ENCODE measurements at places on chromosomes 6 and 20.

DNA sequence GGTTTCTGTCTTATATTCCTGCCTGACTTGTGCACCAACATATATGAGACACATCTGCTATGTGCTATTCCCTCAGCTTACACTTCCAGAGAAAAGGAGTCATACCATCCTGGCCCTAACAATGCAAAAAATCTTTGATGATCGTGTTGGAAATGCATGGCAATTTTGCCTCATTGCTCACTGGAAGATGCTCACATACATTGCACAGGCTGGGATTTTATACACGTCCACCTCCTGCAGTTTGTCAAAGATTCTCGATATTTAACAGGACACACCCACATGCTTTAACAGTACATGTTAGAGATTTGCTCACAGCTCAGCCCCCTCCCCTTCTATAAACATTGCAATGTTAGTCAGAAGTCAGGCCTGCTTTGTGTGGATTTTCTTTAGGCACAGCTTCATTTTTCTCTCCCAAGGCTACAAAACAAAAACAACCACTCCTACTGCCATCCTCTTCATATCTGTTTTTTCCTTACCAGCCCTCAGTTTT, 66.1 kb downstream of the ADGB start:
- no peak for DNase-seq

DNA sequence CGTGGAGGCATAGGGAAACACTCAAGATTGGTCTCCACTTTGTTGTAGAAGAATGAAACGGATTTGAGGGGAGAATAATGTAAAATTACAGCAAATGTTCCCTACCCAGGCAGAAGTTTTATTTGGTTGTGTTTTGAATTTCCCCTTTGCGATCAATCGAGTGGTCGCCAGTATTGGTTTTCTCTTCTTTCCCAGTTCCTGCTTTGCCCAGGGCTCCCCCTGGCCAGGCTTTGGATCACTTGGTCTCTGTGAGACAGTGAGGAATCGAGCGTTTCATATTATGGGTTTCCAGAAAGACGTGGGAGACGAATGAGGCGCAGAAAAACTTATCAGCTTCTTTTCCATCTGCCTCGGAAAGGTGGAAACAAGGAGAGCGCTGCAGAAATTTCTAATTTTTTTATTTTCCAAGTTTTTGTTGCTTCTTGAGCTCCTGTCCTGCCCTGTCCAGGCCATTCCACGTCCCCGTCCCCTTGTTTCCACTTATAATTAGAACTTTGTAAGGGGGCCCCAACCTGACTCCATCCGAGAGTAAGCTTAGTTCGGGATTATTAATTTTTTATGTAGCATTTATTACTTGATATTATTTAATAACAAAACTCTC, 7.5 kb upstream of the TBX18 start:
- DNase-seq: no peak

DNA sequence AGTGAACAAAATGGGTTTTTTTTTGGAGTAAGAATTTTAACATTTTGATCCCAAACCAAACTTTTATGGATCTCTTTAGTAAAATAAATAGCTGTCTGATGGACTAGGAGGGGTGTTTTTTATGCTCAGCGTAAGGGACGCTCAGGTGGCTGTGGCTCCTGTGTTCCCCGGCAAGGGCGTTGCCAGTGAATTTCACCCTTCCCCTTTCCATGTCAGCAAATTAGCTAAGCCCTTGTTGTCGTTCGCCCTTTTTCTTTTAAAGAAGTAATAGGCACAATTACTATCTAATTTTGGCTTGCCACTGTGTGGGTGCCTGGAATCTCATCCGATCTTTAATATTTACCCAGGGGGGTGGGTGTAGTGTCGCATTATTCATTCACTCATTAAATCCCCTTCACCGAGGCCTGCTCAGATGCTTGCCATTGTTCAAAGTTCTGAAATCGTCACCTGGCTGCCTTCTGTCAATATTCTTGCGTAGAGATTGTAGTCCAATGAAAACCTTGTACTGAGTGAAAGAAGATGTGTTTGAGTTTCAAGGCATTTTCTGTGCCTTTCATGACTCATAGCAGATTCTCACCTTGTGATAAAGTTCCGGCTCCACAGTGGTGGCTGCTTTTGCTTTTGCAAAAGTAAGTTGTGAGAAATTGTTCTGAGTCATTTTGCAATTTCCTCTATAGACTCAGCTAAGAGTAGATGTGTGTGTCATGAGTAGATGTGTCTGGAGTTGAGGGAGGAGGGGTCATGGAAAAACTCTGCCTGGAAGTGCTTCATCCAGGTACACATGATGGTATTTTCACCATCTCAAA, 40.0 kb upstream of the CLDN20 start:
- no peak for DNase-seq

DNA sequence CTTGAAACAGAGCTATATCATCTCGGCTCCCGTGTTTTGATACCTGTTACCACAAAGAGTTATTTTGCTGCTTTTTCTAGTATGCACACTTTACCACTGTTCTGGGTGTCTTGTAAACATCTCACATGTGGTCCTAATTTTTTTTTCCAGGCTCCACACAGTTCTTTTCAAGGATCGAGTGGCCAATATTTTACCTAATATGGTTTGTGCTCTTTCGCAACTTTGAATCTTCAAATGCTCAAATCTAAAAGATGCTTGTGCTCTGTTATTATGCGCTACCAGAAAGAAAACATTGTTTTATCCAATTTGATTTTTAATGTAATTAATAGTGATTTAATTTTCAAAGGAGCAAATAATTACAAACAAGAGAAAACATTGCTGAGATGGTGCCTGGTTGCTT, 10.7 kb downstream of the ENPP5 start:
- no peak for DNase-seq

- DNase-seq: no peak
Measured at GRCh38 chr6:48597951-48598350, 487.0 kb upstream of the PTCHD4 start.

DNA sequence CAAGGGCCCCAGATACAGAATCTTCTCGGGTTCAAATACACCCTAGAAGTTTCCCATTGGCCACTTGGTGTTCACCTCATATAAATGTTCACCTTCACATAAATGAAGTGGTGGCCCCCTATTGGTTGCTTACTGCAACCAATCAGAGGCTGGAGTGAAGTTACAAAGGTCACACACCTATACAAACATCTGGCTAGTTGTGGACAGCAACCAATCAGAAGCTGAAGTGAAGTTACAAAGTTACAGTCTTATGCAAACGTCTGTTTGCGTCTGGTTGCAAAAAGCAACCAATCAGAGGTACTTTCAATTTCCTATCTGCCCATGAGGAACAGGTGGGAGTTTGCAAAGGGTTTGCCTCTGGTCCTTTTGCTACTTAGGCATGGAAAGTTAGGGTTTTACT, 206.5 kb upstream of the BMP2 start:
- DNase-seq: no peak

DNA sequence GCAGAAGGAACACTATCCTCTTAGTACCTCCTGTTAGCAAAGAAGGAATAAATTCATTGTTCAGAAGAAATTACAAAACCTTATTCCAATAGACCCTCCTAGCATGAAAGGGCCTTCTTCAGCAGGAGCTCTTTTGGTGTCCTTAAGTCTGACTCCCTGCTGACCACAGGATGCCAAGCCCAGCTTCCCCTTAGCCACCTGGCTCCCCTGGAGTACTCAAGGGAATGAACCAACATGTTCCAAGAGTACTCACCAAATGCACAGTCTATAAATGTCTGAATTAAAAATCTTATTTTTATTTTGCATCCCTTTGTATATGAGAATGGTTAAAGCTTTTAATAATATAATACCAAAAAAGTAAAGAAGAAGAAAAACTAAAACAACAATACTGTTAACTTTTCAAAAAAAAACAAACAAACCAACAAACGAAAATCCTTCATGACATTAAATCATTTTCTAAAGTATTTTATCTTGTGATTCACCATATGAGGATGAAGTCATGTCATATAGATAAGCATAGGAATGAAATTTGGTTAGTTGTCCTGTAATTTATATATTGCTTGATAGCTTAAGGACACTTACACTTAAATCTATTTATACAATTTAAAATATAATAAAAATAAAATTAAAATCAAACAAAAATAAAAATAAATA, 1355.1 kb downstream of the HACE1 start:
- DNase-seq: no peak

DNA sequence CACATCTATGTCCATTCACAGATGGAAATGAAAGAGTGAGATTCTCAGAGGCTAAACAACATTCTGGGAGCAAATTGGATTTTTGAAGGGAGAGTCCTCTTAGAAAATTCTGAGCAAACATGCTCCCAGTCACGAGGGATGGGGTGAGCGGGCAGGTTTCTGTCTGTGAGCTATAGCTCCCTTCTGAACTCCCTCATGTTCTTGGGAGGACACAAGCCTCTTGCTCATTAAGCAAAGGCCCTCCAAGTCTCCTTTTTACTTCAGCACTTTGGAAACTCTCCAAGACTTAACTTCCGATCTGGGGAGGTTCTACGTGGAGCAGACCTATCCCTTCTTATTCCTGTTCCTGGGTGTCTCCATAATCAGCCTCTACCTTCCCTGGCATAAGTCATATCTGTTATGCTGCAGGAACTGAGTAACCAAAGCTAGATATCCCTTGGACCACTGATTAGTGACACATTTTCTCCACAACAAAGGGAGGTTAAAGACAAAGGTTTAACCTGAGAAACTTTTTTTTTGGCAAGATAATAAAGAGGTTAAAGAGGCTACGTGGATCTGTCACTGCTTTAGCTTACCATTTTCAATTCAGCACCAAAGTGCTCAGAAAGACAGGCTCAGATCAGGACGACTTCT, 33.0 kb upstream of the SMIM29 start:
- no peak for DNase-seq

DNA sequence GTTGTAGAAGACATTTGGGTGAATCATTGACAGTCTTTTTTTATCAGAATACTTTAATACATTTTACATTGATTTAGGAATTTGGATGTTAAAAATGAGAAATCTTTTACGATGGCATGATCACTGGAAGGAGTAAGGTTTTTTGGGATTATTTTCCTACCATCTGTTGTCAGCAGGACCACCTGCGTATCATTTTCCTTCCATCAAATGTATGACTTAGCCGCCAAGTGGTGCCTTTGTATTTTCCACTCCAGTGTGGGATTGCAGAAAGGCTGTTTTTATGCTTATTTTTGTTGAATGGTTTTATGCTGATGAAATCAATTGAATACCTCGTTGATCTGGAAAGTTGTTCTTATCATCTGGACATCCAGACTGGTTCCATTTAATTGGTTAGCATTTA, 35.8 kb downstream of the AKAP12 start:
- no peak for DNase-seq

- peak; percentile 42 for DNase-seq
Measured at GRCh38 chr6:35139924-35140638, 1.1 kb downstream of the TCP11 start.

- peak; percentile 23 for DNase-seq
Measured at GRCh38 chr6:152078804-152079203, 271.3 kb downstream of the ESR1 start.

DNA sequence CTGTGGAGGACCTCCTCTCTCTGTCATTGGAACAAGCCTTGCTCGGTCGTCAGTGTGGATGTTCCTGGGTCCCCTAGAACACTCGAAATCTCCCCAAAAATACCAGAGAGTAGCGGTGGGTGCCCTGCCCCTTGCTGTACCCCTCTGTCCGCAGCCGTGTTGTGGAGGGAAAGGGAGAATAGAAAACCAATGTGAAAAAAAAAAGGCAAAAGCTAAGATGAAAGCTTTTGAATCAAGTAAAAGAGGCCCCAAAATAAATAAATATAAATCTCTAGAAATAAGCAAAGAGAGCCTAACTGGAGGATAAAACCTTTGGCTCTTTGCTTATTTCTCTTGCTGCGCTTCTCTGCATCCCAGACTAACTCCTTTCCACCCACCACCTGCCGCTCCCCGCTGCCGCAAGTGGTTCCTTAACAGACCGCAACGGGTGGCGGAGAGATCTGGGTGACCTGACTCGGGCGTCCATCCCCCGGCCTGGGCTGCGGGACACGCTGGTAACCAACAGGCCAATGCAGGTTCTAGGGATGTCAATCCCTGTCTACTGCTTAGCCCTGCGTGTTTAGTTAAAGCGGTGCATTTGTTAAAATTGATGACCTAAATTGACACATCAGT, 110.0 kb downstream of the GPX5 start:
- no peak for DNase-seq

- no peak for DNase-seq
Measured at GRCh38 chr6:34146021-34146782, at the start of gene GRM4. TSS of gene GRM4 (minus strand) at chr6:34146087. CDS start at chr6:34133496, 12,591 bp downstream.

DNA sequence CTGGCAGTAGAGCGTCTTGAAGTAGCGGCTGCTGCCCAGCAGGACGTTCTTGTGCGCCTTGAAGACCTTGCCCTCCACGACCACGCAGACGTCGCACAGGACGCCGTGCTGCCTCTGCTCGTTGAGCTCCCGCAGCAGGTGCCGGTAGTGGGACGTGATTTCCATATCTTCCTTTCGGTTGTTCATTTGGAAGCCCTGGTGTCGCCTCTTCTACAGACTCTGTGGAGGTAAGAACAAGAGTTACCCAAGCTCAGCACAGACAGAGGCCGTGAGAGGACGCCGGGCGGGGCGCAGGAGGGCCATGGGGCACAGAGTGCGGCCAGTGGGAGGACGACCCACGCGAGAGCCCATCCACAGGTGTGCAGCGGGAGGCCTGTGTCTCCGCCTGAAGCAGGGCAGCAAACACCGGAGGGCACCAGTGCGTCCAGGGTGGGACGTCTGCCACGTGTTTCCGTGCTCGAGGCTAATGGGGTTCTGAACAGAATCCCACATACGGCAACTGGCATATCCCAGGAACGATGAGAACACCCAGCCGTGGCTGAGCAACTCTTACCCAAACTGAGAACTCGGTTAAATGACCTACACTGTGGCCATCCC, 40.4 kb downstream of the ZBTB46 start:
- no peak for DNase-seq

DNA sequence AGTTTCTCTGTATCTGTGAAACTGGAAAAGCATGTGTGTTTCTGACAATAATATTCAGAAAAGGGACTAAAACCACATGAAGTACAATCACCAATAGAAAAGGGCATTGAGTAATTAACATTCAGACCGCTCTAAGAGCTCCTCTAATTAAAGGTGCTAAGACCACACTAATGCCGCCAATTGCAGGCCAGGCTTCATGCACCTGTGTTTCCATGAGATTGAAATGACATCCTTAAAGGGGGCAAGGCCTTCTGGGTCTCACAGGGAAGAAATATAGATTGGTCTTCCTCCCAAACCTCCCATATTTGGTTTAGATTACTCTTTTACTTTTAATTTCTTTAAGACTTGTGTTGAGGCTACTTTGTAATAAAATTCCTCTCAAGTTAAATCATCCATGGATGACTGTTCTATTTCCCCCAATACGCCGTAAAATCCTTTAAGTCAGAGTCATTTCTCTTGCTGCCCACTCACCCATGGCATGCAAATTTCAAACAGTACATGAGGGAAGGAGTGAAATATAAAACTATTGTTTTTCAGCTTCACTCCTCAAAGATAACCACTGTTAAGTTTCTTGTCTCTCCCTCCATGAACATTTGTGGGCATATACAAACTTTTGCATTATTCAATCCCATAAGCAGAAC, 110.6 kb downstream of the UBE3D start:
- no peak for DNase-seq

- no peak for DNase-seq
Measured at GRCh38 chr20:11355345-11355744, 562.3 kb upstream of the BTBD3 start.

- DNase-seq: no peak
Measured at GRCh38 chr20:9025643-9026042, 43.2 kb upstream of the PLCB4 start.

Data from NT2/D1 (cell line).